ENCODE measurements at places on chromosomes 2 and 18.
A peak's percentile ranks its signal among the peaks of the same experiment; 100 is the strongest.

DNA sequence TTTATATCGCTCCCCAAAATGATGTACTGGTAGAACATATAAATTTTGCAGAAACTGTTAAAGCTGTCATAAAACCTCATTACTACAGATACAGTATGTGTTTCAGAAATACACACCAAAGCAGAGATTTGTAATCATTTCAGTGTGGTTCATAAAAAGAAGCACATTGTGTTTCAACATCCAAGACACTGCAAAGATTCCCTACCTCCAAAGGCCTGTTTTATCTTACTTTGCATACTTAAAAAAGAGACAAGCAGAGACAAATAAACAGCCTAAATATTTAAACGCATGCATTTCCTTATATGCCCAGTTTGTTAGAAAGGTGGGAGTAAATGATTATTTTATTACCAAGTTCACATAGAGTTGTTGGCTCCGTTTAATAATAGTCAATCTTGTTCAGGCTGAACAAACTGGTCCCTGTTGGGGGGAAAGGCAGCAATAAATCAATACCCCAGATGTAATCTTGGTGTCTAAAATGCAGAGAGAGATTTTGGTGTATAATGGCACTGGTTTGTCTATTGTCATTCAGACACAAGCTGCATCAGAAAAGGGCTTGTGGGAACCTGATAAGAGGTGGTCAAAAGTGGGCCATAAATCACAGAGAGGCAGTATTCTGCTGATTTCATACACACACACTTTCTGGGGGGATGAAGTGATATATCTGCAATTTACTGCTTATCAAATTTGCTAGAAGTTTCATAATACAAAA is 321.4 kb upstream of the ETAA1 start:
- no peak for DNase-seq

DNA sequence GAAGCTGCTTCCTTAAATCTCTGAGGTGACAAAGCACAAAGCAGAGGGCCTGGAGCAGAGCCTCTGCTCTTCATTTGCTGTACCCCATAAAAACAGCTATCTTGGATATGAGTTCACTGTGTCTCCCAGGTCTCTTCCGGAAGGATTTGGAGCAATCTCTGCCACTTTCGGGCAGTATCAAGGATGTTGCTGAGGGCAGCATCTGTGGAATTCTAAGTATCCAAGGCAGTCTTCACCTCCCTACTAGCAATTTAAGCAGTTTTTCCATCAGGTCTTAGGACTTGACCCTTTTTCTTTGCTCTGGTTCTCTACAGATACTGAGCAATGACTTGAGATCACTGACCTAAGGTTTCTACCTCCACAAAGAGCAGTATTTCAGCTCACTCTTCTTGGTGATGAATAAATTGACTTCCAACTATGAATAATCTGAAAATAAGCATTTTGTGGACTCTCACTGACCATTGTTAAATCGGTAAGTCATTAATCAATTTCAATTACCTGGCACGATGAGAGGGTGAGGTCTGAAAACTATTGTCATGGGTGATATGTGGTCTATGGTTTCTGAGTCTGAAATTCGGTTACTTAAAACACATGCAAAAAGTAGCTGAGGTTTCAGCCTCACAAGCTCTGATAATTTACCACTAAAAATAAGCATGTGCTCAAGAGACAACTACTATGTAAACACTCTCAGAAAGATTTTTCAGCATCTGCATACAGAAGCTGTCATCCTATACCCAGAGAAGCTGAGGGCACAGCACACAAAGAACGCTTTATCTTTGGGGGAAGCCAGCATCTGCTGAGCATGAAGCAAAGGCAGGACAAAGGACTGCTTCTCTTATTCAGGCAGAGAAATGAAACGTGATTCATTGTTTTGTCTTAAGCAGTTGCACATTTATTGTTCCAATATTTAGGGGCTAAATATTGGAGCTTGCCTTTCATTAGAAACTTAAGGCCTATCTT is 32.1 kb upstream of the SPATS2L start:
- no peak for DNase-seq

DNA sequence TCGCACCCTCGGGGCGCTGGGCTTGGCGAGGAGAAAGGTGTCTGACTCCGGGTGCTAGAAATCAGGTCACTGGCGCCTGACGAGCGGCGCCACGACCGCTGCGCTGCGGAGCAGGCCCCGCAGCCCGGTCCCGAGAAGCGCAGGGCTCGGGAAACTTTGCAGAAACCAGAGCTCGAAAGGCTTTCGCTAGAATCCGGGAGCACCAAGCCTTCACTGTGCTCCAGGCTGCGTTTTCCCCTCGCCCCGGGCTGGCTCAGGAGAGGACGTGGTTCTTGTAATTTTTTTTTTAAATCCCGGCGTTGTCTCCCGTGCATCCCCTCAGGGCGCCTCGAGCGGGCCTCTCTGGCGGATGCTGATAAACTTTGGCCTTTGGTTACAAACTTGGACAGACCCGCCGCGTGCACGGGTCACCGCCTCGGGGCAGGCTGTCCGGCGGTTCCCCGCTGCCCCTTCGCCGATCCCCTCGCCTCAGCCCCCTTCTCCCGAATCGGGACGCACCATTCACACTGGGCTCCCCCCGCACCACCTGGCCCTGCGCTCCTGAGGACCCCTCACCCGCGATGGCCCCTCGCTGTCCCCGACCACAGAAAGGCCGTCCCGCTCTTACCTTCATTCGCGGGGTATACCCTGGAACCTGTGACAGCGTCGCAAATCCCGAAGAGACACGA is 419 bp downstream of the EPHA4 start:
- DNase-seq, result peak; percentile 3

DNA sequence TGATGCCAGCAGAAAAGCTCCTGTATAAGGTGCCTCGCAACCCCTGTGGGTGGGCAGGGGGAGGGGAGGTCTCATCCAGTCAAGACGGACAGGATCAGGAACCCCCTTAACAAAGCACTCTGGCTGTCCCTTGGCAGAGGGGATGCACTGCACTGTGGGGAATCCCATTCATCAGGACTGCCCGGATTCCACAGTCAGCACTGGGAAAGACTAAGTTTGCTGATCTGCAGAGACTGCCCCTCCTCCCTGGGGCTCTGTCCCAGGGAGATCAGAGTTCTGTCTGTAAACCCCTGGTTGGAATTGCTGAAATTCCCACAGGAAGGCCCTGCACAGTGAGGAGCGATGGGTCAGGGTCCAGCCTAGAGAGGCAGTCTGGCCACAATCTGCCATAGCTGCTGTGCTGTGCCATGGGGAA is 149.5 kb upstream of the RBBP8 start:
- DNase-seq, result no peak

- no peak for DNase-seq
These were observed 170.7 kb downstream of the TNS1 start for GRCh38 chr2:217832115-217832514.

DNA sequence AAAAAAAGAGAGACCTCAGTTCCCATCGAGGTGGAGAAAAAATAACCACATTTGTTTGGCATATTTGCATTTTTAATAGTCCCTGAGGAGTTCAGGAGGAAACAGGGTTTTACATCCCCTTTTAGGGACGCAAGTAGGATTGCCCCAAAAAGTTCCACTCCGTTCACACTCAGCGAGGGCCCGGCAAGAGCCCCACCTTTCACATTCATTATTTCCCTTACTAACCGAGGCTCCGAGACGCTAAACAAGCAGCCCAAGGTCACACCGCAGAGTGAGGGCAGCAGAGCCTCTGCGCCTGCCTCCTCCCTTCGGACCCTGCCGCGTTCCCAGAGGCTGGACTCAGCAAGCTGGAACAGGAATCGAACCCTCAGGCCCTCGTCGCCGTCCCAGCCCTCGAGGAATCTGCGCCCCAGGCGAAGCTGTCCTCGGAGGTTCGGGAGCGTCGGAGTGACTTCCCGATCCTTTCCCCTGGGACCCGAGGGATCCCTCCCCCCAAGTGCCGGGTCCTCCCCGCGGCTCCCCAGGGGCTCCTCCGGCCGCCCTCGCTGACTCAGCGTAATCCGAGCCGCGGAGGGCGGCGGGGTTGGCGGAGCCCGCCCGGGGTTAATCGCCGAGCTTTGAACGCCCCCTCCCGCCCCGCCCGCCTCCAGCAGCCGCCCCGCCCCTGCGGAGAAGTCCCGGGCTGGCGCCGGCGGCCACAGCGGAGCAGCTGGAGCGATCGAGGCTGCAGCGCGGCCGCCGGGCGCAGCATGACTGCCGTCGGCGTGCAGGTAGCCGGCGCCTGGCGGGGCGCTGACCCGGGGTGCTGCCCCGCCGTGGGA is at the start of gene TMEM37:
Gene TMEM37 (plus strand): TSS at position 700 of the 821 bp plus-strand sequence. CDS start 50 bp downstream, at position 750.
- DNase-seq, result peak; percentile 69

GRCh38 chr2:12070153-12070552 is 323.7 kb downstream of the LPIN1 start:
- DNase-seq, result no peak

DNA sequence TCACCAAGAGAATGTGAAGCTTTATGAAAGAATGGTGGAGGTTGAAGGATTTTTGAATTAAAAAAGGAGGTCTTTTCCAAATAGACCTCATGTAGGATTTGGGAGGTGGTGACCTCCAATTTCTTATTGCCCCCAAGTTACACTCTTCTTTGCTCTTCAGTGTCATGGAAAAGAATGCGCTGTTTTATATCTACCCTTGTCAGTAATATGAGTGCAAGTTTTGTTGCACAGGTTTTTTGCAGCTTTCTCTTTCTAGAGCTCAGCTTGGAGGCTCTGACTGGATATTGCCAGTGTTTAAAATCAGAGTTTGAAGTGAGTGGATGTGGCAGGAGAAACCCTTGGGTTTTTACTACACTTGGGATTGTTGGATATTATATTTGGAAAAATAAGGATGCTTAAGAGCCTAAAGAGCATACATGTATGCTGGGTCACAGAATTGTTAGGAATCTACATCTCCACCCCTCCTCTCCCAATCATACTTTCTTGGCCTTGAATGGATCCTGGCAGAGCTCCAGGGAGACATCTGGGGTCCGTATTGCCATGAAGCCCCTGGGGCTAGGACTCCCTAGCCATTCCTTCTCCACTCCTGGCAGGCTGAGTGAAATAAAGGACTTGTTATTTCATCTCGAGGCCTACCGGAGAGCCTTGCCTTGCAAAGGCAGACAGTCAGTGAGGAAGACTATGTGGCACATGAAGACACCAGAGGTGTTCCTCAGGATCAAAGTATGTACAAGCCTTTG is 43.8 kb downstream of the APOB start:
- DNase-seq, result no peak

DNA sequence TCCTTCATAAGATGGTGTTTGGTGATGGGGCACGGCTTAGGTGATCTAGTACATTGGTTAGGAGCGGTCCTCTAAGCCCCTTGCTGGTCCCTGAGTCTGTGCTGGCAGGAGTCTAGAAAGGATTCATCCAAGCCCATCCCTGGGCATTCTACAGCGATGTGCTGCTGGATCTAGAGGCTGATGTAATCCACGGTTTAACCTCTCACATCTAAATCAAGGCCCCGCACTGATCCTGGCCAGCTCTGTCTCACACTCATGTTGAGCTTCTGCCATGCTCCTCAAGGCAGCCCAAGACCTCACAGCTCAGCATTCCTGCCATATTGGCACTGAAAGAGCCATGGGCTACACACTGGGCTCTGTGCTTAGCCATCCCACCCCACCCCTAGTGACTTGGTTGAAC is 664.8 kb downstream of the STK39 start:
- no peak for DNase-seq

- no peak for DNase-seq
These were observed 11.0 kb upstream of the CBLN2 start for GRCh38 chr18:72555101-72555500.

- DNase-seq, result no peak
These were observed 116.4 kb upstream of the CAPN13 start for GRCh38 chr2:30923623-30924022.

- no peak for DNase-seq
These were observed 47.5 kb upstream of the ATIC start for GRCh38 chr2:215264374-215264773.

Data from LoVo (cell line).